NCI-H146 (cell line): ENCODE measurements at places on chromosomes 2 and 18.

GRCh38 chr2:148259674-148260073 is 238.8 kb downstream of the MBD5 start:
- peak; percentile 4 for DNase-seq

GRCh38 chr18:79988071-79988450 is 302 bp downstream of the TXNL4A start:
- DNase-seq: peak; percentile 91

DNA sequence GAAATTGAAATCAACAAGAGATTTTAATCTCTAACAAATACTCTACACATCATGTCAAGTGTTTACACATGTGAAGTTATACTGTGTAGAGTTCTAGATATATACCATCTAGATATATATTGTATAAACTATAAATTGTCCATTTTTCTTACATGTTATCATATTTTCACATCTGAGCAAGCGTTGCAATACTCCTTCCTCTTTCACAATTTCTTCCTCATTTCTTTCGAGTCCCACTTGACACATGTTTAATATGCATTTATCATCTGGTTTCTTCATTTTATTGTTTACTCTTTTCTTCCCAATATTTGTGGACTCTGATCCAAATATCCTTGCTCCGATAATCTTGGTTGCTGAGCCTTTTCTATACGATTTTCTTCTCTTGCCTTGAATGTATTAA is 50.2 kb downstream of the UNC80 start:
- no peak for DNase-seq

GRCh38 chr2:240792629-240793312 is 27.2 kb downstream of the KIF1A start:
- no peak for DNase-seq

DNA sequence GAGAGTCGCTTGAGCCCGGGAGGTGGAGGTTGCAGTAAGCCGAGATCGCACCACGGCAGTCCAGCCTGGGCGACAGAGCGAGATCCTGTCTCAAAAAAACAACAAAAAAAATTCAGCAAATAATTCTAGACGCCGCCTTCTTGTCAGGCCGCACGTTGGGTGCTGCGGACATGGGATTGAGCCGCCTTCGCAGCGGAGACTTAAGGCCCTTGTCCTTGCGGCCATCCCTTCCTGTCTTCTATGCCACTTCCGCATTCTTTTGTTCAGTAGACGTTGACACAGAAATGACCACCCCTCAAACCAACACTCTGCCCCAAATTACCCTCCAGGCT is 15.8 kb downstream of the PTPN18 start:
- peak; percentile 81 for DNase-seq

- no peak for DNase-seq
Observed at GRCh38 chr2:196792865-196793264, 6.6 kb downstream of the GTF3C3 start.

DNA sequence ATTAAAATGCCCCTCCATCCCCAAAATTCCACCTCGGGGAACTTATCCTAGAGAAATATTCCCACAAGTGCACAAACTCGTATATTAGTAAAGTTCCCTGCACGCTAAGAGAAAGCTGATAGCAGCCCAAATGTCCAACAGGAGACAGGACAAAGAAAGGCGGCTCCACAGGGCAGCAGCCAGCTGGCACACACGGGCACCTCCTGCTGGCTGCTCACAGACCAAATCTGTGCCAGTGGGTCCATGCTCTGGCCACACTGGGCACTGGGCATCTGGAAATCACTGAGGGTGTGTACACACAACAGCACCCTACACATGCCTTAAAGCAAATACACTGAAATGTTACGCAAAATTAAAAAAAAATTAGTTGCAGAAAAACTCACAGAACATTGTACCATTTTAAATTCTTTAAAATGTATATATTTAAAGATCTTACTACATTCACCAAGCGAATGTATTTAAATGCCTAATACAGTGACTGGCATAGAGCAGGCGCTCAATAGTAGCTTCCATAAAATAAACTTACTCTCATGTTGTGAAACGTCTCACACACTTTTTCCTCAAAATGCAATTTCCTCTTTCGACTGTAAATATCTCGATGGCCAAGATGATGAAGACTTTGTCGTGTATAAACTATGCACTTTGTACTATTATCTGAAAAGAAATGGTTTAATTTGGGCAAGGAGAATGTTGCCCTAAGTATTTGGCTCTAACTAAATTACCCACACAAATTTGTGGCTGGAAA is 19.4 kb downstream of the ZNF516 start:
- DNase-seq: peak; percentile 21

- no peak for DNase-seq
Observed at GRCh38 chr18:34760444-34760843, 50.3 kb downstream of the DTNA start.

GRCh38 chr2:56729212-56729611 is 545.4 kb downstream of the CCDC85A start:
- DNase-seq: no peak

- peak; percentile 85 for DNase-seq
Observed at GRCh38 chr2:85537600-85538506, 1.1 kb upstream of the MAT2A start.

DNA sequence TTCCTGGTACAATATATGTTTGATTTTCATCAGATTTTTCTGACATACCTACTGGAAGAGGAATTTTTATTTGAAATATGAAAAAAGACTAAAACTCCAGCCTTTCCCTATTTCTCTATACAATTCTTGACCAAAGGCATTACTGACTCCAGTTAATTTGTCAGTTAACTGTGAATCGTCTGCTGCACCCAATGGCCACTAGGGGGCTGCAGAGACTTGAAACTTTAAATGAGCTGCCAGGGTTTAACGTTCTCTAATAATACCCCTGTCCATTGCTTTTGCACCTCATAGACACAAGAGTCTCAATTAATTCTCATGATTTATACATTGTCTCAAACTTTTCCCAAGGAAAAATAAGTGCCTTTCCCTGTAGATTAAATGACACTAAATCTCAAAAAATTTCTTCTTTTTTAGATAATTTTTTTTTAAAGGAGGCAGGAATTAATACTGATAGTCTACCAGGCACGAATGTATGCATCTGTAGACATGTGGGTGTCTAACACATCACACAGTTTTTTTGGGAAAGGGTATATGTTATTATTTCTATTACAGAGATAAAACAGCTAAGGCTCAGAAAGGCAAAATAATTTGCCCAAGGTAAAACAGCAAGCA is 1.8 kb upstream of the ALK start:
- DNase-seq: peak; percentile 61

DNA sequence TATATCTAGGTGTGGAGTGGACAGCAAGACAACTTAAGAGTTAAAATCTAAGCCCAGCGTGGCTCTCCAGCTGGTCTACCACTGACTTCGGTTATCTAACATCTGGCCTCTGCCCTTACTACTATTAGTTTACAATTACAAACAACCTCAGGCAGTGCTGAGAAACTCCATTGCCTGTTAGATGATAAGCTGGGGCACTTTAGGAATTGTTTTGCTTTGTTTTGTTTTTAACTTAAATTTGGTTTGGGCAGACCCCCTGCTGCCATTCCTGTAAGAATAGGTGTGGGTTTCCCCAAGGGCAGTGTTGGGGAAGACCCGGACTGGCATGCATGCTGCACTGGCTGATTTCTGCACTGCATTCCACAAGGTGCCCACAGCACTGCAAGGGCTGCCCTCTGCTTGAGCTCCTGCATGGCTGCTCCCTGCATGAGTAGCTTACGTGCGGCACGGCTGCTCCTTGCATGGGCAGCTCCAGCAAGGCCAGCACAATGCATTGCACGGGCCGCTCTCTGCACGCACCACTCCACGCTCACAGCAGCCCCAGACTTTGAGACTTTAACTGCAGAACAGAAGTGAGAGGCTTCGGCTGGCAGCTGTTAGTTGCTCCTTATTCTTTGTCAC is 74.2 kb upstream of the SERTAD2 start:
- peak; percentile 21 for DNase-seq

- DNase-seq: no peak
Observed at GRCh38 chr2:190592831-190593230, 56.1 kb upstream of the NAB1 start.

DNA sequence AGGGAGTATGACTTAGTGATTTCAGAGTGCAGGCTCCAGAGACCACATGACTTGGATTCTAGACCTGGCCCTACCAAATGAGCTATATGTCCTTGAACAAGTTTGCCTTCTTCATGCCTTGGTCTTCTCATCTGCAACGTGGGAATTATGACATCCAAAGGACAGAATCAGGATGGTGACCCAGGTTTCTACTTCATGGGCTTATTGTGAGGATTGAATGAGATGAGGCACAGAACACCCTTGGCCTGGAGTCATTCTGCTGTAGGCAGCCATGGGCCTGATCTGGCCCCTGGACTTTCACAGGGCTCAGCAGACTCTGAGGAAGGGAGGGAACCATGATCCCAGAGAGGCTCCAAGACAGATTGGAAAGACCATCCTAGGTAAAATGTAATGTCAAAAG is 85.6 kb upstream of the HAAO start:
- DNase-seq: no peak

- DNase-seq: no peak
Observed at GRCh38 chr2:204127238-204127637, 190.7 kb downstream of the ICOS start.
